ENCODE measurements at places on chromosomes 7 and 10.

DNA sequence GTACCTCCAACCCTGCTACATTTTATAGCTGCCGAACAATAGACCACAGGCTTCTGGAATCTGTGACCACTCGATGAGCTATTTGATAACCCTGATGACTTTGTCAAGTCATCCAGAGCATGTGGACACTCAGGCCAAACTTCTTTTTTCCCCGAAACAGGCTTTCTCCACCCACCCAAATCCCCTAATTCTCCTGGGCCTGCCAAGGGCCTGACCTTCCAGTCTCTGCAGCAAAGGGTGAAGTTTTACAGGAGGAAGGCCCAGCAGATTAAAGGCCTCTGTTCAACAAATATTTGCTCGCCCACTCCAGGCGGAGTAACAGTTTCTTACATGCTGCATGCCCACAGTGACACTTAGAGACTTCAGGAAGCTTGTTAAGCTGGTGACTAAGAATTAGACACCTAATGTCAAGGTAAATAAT lies 2.0 kb downstream of the JCAD start:
- ATAC-seq = no peak

DNA sequence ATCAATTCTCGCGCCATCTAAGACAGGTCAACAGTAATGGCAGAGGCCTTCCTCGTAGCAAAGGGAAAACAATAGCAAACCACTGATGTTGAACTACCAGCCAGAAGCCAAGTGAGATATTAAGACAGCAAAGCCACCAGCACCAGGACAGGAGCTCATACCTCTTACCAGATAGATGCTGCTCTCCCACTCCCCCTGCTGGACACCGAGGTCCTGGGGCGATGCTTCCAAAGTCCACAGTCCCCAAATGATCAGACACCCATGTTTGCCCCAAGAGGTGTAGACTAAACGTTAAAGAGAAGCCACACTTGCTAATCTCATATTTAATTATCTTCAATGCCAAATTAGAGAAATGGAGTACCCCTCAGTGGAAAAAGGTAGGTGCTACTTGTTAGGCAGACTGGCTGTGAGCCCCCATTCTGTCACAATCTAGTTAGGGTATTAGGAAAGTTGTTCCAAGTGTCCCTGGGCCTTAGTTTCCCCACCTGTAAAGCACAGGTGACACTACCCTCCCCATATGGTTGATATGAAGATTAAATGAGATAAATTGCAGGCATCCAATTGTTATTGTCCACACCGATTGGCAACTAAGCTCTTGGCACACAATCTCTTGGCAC lies 39.9 kb downstream of the TOMM7 start:
- ATAC-seq = peak; percentile 79

GRCh38 chr10:34155812-34156211 lies 659.3 kb downstream of the PARD3 start:
- no peak for ATAC-seq

DNA sequence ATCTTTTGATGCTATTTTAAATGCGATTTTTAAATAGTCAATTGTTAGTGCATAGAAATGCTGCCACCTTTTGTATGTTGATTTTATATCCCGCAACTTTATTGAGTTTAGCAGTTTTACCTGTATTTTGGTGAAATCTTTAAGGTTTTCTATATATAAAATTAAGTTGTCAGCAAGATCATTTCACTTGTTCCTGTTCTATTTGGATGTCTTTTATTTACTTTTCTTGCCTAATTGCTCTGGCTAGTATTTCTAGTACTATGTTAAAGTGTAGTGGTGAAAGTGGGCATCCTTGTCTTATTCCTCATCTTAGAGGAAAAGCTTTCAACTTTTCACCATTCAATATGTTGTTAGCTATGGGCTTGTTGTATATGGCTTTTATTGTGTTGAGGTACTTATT lies 813.3 kb upstream of the CELF2 start:
- no peak for ATAC-seq

- no peak for ATAC-seq
These were observed 1.6 kb downstream of the GHRHR start for GRCh38 chr7:30965372-30965771.

- no peak for ATAC-seq
These were observed 37.2 kb upstream of the TARP start for GRCh38 chr7:38310591-38311101.

DNA sequence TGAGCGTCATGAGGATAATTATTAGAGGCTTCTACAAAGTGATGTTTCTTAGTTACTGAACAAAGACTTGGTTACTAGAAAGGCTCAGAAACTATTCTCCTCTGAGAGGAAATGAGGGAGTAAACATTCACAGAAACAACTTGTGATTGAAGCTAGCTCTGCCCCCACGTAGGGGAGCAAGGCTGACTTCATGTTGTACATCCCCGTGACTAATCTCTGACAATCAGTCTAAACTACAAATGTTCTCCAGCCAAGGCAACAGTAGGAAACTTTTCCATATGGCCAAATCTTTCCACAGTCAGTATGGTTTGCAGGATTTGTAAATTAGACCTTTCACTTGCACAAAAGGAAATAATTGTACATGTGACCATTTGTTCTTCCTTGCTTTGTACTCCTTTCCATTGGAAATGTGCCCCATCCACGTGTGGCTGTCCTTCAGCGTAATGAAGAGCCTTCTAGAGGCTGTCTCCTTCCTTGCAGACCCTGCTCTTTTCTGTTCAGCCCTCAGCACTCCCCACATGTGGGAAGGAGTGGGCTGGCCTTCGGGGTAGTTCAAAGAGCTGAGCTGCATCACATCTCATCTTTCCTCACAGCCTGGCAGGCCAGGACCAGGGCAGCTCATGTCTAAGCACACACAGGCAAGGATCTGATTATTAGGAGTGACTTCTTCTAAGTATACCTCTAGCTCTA lies 93.5 kb downstream of the PCGF5 start:
- no peak for ATAC-seq

- ATAC-seq = no peak
These were observed 380.9 kb downstream of the LRRTM3 start for GRCh38 chr10:67306588-67307205.

DNA sequence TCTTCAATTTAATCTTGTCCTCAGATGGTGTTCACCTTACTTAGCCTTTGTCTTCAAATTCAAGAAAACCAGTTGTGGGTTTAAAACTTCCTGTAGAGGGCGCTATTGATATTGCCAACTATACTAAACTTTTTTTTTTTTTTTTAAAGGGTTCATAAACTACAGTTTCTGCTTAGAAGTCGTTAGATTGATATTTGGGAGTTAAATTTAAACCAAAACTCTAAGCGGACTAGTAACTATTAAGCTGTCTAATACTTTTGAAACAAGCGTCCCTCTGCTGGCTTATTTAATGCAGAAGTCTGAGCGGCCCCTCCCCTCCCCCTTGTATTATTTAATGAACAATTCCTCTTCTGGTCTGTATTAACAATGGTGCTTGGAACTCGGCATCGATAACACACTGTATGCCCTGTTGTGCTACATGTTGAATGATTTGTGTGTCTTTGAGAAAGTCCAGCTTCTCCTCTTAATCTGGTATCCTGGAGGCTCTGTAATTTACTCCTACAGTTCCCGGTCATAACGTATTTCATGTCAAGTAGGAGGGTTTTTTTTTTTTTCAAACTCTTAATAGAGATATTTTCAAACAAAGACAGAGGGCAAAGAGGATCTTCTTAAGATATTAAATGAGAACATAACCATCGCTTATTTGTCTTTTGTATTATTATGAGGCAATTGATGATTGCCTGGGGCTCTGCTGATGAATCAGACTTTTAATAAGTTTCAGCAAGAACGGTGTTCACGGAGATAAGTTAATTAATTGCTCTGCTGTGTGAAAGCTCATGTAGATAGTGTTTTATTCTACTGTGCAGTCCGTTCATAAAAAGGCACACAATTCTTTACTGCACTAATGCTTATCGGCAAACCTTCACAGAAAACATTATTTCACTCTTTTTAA lies 22.6 kb upstream of the CREB5 start:
- peak; percentile 29 for ATAC-seq

- ATAC-seq = no peak
These were observed 29.3 kb upstream of the PSMG3 start for GRCh38 chr7:1598961-1599639.

- ATAC-seq = no peak
These were observed 828 bp upstream of the MALSU1 start for GRCh38 chr7:23298141-23298881.

DNA sequence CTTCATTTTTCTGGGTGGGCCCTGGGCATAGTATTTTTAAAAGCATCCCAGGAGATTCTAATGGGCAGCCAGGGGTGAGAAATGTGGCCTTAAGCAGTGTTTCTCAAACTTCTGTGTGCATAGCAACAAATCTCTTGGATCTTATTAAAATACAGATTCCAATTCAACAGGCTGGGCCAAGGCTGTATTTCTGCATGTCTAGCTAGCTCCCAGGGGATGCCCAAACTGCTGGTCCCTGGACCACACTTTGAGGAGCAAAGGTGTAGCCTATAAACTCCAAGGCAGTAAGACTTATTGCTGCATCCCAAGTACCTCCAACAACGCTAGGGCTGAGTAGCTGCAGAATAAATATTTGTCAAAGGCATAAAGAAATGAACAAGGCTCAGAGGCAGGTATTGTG lies 292.9 kb upstream of the ZMIZ1 start:
- no peak for ATAC-seq

DNA sequence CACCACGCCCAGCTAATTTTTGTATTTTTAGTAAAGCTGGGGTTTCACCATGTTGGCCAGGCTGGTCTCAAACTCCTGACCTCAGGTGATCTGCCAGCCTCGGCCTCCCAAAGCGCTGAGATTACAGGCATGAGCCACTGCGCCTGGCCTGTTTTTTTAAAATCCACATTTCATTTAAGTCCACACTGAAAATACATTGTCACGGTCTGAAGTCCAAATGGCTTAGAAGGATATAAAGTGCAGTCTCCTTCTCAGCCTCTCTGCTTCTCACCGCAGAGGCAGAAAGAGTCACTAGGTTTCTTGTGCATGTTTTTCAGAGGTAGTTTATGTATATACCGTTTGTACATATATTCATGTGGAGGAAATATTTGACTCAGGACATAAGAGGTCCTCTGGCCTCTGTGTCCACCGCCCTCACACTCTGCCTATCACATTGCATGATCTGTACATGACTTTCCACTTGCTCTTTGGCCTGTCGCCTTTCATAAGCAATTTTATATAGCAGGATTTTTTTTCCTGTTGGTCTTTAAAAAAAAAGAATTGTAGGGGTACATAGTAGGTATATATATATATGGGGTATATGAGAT lies 42.9 kb downstream of the BLNK start:
- no peak for ATAC-seq

DNA sequence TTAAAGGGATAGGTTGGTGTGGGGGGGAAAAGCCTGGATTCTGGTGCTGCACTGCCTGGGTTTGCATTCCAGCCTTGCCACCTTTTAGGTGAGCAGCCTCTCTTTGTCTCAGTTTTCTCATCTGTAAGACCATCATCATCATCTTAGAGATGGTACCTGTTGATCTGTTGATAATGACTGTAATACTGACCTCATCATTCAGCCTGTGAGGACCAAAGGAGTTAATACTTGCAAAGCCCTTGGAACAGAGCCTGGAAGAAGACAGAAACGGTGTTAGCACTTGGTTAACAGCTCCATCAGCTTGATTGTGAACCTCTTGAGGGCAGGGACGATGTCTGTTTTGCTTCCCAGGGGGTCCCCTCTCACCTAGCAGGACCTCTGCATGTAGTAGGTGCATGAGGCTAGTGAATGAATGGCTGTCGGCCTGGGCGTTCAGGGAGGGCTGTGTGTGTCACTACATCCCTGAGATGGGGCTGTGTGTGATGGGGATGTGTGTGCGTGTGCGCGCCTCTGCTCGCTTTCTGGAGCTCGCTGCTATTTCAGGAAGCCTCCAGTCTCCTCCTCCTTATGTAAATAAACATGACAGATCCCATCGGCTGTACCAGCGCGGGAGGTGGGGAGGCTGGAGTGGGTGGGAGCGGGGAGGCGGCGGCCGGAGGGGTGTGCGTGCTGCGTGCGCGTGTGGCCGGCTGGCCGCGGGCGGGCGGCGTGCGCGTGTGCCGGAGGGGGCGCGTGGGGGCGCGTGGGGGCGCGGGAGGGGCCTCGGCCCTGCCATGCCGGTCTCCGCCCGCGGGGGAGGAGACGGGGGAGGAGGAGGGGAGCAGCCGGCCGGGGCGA lies 61.2 kb downstream of the NEURL1 start:
- ATAC-seq = peak; percentile 59

DNA sequence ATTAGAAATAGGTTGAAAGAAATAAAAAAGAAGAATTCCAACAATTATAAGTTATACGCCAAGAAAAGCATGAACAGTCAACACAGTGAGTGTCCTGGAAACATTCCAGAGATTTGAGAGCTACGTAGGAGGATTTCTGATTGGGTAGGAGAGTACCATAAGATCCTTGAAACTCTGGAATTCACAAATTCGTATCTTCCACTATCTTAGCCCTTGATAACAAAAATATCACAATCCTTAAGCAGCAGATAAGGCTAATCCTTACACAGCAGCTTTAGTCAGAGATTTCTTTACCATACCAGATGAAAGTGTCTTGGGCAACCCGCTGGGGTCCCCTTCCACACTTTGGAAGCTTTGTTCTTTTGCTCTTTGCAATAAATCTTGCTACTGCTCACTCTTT lies 8.2 kb downstream of the TPK1 start:
- no peak for ATAC-seq

- peak; percentile 3 for ATAC-seq
These were observed at the start of gene CYP2W1 for GRCh38 chr7:983004-983615. TSS of gene CYP2W1 (plus strand) at chr7:983181. CDS start at chr7:983212, 31 bp downstream.

GRCh38 chr10:130901311-130902165 lies 410.0 kb downstream of the TCERG1L start:
- ATAC-seq = no peak

DNA sequence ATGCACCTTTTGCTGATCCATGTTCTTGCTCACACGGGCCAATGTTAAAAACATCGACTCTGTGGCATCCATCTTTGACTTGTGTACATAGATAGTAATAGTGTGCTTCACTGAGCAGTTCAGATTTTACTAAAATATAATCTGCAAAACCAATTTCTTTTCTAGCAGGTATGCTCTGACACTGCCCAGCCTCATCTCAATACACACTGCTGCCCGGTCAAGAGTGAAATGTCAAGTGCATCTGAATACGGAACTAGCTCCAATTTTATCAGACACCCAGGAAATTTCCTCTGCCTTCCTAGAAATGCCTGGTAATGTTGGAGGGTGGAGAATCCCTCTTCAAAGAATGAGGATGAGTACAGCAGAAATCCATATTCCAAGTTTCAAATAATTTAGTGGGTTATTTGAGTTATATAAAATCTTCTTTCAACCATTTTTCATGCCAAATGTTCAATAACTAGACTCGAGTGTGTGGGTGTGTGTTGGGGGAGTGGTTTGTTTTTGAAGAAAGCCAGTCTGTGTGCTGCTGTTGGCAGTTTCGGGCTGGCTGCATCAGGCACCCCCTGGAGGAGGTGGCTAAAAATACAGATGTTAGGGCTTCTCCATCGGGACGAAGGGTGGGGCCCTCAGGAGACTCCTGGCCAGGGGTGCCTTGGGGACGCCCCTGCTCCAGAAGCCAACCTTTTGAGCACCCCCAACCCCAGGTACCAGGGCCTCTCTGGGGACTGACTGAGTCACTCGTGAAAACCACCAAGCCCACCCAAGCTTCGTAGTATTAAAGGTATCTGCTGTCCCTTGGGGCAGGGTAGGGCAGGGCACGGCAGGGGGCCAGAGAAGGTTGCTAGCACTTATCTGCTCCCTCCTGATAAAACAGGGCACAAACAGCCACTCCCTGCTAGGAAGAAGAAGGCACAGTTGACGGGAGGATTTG lies 15.4 kb downstream of the CTBP2 start:
- ATAC-seq = peak; percentile 9
